ENCODE measurements at places on chromosomes 2 and 18. TPM values are rescaled to one million over a fixed set of nuclear protein-coding genes. Genes with fewer than 3 reads are reported as not detected.

SLC38A11 gene
- total RNA-seq, result 2.2 TPM

C1D gene
- 7.9 TPM for total RNA-seq

ELOA2 gene
- not detected for total RNA-seq

IL18RAP gene
- total RNA-seq, result 0.45 TPM

SCYGR4 gene
- total RNA-seq, result not detected

Data from left lobe of liver (tissue), 2 donors.